ENCODE measurements at places on chromosomes 1 and 21.

DNA sequence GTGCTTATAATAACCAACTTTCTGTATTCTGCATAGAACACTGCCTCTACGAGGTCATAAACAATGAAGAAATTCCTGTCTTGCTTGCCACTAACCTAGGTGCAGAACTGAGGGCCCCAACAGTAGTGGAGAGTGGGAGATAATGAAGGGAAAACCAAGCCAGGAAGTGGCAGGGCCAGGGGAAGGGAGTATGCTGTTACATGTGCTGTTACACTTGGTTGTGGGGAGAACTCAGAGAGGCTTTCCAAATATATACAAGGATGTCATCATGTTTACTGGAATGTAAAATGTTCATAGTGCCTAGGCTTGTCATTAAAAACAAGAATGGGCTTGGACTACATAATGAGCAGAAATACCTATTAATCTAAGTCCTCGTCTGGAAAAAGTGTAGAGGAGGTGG, 31.1 kb downstream of the NHLH2 start:
- no peak for DNase-seq

- no peak for DNase-seq
These were observed 32.9 kb downstream of the NBPF3 start for GRCh38 chr1:21472861-21473260.

DNA sequence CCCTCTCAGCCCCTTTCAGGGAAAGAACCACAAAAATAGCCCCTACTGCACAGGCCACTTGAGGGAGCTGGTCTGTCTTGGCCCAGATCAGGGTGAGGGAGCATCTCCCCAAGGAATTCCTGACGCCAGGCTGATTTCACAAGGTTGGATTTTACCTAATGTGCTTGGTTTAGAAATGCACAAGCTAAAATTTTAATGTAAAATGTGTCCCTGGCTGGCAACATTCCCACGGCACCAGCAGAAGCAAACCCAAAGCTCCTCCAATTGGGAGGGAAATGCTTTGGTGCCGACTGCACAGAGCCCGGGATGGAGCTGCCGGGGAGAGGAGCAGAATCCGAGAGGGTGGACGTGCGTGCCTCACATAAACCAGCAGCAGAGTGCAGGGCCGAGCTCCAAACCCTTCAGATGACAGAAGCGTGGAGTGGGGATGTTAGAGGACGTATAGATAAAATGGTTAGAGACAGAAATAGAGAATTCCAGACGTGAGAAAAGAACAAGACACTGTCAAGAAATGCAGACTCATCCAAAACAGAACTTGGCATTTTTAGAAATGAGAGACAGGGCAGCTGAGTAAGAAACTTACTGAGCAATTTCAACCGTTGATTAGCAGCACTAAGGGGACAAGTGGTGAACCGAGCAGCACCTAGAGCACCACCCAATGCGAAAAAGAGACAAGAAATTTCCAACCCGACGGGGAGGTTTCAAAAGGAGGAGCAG, 41.6 kb upstream of the TMEM52 start:
- no peak for DNase-seq

- no peak for DNase-seq
These were observed 7.3 kb downstream of the RASAL2 start for GRCh38 chr1:178101266-178101630.
